ENCODE measurements at places on chromosomes 7 and 10.
A peak's percentile ranks its signal among the peaks of the same experiment; 100 is the strongest.

DNA sequence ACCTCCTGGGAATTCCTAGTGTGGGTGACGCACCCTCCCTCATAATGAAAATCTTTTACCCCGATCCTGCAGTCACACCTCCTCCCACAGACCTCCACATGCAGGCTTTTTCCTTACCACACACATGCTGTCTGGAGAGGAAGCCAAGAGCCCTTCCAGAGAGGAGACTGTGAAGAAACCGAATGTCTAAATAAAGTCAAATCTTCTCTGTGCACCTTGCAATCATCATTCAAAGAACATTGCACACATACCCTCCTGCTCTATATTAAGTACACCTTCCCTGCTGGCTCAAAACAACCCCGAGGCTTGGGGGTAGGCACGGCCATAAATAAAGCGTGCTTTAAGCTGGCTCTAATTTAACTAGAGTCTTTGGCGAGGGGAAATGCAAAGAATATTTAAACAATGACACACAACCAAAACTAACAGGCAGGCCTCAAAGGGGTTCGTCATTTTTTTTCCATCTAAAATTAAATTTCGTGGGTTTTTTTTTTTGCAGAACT is 34.9 kb downstream of the CALML3 start:
- no peak for DNase-seq

- DNase-seq: no peak
These were observed 181.6 kb upstream of the HDAC9 start for GRCh38 chr7:18313965-18314364.

DNA sequence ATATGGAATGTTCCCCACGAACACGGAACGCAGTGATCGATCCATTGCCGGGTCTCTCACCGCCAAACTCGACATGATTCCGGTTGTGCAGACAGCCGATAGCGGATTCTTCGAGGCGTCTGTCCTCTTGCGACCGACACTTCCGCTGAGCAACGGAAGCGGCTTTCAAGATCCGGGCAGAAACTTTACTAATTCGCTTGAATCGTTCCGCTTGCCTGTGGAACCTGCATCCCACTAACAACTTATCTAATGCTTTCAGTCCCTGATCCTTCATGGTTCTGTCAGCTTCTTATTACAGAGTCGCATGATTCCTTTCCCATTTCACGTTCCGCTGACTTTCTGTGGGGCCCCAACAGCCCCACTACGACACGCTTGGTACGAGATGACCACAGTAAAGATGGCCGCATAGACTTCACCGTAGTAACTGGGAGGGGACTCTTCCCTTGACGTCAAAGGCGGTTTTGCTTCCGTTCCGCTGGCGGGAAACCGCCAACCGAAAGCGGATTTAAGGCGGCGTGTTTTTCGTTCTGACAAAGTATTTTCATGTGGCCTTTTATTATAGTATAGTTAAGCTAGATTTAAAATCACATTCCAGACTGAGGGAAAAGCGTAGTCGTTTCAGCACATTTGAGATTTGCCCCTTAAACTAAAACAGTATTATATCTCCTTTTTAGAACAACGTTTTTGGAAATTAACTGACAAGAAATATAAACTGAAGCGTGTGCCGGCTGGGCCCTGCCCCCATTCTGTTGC is at the start of gene CSTF2T:
Gene CSTF2T (minus strand): TSS at position 121 of the 753 bp plus-strand sequence. CDS start 46 bp downstream, at position 75.
- DNase-seq: peak; percentile 92

DNA sequence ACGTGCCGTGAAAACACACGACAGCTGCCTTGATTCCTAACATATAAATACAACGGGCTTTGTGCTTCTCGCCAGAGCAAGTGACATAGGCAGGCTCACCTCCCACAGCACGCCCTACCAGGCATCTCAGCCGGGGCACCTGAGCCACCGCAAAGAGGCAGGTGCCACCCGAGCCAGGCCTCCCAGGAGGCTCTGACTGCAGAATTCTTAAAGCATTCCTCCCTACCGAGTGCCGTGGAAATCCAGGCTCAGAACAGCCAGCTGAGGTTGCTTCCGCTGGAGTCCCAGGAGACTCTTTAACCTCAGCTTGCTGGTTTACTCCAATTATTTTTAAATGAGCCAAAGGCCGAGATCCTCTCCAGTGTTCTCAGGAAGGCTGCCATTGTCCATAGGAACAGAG is 206.5 kb downstream of the USP6NL start:
- no peak for DNase-seq

GRCh38 chr10:9166770-9167169 is 1112.3 kb downstream of the GATA3 start:
- DNase-seq: peak; percentile 15

GRCh38 chr7:96136600-96137239 is 185.2 kb downstream of the SLC25A13 start:
- DNase-seq: no peak

DNA sequence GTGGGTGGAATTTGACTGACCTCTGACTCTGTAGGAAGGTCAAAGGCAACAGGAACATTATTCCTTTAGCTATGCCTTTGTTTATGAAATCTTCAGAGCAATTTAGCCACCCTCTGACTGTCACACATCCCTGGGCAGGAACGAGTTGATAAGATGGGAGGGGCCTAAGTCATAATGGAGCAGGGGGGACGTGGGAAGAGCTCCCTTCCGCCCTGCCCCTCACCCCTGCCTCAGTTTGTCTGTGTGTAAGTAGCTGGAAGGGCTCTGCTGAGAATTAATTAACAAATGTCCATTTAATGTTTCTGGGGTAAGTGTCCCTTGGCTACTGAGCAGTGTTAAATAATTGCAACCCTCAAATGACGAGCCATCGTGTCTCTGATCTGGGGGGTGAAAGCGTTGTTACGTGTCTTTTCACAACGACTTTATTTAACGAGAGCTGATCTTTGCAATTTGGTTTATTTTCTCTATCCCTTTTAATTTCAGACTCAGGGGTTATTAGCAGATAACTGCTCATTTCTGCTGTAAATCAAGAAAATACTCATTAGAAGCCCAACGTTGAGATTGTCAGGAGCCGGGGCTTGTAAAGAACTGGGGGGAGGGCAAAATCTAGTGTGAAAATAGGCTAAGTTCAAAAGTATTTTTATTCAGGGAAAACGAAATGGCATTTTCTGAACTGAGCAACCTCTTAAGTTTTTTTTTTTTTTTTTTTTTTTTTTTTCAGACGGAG is 12.5 kb upstream of the UNCX start:
- DNase-seq: no peak

DNA sequence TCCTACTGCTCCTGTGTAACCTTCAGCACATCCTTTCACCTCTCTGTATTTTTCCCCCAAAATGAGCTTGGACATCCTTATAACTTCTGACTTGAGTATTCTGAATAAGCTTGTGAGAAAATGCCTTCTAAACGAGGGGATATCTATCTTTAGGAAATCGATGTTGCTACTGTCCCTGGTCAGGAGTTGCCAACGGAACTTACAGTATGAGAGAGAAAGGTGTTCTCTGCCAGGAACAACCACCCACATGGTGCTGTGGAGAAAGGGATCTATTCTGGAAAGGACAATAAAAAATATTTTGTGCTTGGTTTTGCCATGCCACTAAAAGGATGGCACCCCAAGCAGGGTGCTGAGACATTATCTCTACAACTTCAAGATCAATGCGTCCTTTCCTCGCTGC is 186.6 kb upstream of the AOAH start:
- no peak for DNase-seq

DNA sequence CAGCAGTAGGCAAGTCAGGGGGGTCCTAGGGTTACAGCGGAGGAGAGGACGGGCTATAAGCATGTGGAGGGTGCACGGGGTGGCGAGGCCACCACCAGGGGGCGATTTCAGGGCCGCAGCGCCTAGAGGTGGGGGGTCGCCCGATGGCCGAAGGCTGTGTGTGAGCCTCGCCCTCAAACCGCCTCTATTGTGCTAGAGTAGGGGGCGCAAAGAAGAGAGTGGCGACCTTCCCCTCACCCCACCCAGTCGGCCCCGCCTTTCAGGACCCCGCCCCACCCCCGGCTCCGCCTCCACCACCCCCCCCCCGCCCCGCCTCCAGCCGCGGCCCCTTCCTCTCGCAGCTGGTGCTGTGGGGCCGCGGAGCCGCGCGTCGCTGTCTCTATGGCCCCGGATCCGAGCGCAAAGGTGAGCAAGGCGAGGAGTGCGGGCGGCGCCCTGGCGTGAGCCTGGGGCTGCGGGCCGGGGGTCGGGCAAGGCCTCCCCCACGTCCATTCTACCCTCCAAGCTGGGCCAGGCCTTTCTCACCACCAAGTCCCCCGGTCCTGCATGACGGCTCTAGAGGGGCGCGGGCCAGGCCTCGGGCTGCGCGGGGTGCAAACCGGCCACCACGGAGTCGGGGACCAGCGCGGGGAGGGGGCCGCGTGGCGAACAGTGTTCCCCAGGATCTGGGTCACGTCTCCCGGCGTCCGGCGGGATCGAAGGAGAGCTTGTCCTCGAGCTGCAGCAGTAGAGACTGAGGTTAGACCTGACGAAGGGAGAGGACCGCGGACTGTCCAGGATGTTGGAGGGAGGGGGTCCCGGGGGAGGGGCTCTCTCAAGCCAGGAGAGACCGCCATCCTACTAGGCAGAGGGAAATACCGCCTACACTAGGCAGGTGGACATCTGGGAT is at the start of gene SEMA4G:
Gene SEMA4G (plus strand): TSS at position 318 of the 889 bp plus-strand sequence. CDS start 3,409 bp downstream, outside the sequence.
- peak; percentile 34 for DNase-seq

GRCh38 chr10:79941146-79941545 is 7.8 kb downstream of the SFTPD start:
- no peak for DNase-seq

DNA sequence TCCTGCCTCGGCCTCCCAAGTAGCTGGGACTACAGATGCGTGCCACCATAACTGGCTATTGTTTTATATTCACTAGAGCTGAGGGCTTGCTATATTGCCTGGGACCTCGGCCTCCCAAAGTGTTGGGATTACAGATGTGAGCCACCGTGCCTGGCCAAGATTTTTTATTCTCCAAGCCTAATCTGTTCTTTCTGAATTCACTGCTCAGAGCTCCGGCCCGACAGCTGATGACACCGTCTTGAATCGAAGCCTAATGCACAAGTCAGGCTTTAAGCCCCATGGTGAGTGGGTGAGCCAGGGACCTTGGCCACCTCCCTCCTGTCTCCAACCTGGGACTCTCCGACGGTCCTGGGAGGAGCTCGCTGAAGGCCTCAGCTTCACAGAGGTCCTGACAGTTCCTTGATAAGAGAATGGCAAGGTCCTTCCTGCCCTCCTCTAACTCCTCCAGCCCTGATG is 338.9 kb downstream of the WDR37 start:
- no peak for DNase-seq

DNA sequence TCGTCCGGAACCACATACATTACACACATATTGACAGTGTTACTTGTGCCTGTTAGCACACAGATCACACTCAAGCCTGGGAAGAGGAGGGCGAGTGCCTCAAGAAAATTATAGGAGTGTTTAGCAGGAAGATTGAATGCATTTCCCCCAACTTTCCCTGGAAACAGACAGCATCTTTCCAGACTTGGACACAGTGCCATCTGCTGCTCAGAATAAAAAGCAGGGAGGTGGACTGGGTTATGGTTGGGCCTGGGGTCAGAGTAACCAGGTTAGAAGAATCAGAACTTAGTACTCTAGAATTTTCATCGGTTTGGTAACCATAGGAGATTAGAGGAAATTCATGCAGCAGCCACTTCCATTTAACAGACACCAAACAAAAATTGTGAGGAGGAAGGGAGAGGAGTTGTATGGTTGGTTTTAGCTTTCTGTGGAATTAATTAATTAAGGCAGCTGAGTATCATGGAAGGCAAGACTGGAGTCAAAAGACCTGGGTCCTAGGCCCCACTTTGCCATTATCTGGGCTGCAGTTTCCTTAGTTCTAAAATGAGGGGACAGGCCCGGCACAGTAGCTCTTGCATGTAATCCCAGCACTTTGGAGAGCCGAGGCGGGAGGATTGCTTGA is 43.4 kb upstream of the OPTN start:
- DNase-seq: peak; percentile 7

DNA sequence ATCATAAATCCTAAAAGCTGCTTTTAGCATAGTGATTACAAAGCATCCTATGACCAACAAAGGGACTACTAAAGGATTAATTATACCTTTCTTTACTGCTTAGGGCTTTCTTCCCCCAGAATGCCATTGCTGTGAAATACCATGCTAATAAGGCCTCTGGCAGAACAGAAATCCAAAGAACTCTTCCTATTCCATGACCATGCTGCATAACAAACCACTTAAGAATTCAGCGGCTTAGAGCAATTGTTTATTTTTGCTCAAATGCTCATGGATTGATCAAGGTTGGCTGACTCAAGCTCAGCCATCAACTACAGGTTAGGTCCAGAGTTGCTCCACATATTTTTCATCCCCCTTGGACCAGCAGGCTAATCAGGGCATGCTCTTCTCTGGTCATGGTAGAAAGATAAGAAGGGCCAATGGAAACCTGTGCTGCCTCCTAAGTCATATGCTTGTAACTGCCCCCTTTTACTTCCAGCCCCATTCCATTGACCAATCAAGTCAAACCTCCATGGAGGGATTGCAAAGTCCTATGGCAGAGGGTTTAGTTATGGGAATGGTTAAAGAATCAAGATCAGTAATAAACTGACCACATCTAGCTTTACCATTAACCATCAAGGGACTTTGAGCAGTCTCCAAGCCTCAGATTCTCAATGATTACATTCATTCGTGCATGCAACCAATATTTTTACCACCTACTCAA is 244.4 kb upstream of the FZD1 start:
- no peak for DNase-seq

DNA sequence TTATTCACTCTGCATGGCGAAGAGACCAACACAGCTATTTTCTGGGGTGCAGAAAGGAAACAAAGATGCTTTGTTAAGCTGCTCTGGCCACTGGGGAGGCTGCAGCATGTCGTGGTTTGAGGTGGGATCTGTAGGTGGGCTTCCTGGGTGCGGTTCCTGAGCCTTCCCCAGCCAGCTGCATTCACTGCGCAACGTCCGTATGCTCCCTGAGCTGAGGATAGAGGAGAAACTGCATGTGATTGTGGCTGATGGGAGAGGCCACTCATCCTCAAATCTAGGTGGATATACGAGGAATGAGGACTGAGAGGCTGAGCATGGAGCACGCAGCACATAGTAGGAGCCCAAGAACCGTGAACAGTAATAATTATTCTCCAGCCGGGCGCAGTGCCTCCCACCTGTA is 9.9 kb upstream of the DNAAF5 start:
- no peak for DNase-seq

DNA sequence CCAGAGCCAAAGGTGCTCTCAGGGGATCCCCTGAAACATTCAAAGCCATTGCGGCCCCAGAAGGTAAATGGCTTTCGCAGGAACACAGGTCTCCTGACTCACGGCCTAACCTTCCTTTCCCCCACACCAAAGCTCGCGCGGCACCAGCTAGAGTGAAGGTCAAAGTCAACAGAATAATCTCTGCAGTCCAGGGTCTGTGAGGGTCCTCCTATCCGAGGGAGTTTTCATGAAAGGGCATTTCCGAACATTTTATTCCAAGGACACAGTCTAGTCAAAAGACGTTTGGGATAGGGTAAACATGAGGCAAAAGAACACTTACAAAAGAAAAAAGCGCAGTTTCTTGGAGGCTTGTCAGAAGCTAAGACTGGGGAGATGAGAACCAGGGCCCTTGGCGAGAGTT is 559 bp upstream of the STEAP2 start:
- peak; percentile 79 for DNase-seq

DNA sequence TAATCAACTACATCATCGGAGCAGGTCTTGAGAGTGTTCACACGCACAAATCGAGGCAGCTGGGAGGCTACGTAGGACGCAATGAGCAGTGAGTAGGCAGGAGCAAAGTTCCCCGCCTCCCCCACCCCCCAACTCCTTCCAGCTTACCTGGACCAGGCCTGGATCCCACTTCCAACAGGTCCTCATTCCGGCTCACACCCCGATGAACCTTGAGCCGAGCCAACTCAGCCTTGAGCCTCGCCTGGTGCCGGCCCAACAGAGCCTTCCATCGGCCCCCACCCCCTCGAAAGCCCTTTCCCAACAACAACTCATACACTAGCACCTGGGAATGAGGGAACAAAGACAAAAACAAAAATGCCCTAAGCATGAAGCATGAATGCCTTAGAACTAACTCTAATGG is 1.2 kb downstream of the NSUN5 start:
- DNase-seq: no peak

GRCh38 chr7:491958-492713 is 27.5 kb downstream of the PDGFA start:
- no peak for DNase-seq

Data from SW480 (cell line).